Stimulated activated CD8-positive, alpha-beta memory T cell treated with anti-CD3 and anti-CD28 coated beads, Interleukin-12 subunit alpha, Interleukin-12 subunit beta, amount 100 ng/mL, for 1 hour (primary cell): ENCODE measurements at places on chromosomes 2 and 18.

DNA sequence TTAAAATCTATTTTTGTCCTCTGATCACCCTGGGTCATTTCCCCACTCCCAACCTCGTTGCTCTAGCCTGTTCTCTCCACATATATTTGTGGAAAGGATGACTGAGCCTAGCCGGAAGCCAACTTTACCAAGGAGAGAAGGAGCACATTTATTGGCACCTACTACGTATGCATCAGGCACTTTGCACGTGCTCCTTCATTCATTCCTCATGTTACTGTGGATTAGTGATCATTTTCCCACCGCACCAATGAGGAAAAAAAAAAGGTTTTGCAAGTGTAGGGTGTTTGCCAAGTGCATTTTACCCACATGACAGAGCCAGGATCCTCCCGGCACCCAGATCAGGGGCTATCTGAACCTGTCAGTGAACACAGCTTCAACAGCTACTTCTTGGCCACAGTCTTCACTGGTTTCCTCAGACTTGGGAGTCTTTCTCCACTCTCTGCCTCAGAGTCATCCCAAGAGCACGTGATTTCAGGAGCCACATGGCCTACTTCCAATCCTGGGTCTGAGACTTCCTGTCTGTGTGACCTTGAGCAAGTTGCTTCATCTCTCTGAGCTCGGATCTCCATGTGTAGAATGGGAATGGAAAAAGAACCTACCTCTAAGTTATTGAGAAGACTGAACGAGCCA lies 1.9 kb upstream of the C1QL2 start:
- no peak for DNase-seq

DNA sequence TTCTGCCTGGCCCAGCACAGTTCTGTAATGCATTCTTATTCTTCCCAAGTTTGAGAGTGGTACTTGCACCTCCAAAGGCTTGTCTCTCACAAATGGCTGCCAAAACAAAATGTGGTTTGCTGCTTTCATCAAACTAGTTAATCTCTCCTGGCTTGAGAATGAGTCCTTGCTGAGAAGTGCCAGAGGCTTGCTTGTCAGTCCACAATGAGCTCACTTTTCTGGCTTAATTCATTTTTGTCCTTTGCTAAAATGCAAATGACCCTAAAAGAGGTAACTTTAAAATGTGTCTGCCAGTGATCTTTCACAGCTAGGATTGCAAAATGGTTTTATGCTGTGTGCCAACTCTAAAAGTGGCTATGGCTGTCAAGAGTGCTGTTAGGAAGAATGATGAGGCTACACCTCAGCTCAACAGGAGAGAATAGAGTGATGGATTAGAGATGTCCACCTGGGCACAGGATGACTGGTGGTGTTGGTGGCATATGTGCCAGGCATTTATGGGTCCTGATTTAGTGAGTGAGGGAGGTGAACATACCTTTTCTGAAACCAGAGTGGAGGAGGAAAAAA lies 291.2 kb upstream of the HNMT start:
- no peak for DNase-seq

GRCh38 chr2:78977661-78978145 lies 47.8 kb upstream of the REG3G start:
- DNase-seq, result no peak

- DNase-seq, result no peak
Observed at GRCh38 chr2:241496904-241497877, 11.2 kb downstream of the STK25 start.

DNA sequence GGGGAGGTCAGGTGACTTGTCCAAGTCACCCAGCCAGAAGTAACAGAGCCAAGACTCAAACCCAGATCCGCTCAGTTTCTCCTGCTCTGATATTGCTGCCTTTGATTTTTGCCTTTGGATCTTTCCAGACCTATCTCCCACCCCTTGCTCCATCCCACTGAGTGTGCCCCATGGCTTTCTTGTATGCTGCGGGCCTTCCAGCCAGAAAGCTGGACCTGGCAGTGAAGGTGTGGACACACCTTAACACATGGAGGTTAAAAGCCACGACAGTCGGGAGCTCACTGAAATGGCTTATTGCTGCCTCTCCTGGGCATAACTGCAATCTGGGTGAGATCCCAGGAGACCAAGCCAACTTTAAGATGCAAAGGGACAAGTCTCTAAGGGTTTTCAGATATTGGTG lies 86.7 kb downstream of the LONRF2 start:
- no peak for DNase-seq

GRCh38 chr2:157780211-157780610 lies 95.9 kb downstream of the ACVR1 start:
- DNase-seq, result no peak

GRCh38 chr18:48996901-48997463 lies 46.2 kb upstream of the SMAD7 start:
- no peak for DNase-seq

- no peak for DNase-seq
Observed at GRCh38 chr2:24330161-24330560, 30.2 kb downstream of the ITSN2 start.

DNA sequence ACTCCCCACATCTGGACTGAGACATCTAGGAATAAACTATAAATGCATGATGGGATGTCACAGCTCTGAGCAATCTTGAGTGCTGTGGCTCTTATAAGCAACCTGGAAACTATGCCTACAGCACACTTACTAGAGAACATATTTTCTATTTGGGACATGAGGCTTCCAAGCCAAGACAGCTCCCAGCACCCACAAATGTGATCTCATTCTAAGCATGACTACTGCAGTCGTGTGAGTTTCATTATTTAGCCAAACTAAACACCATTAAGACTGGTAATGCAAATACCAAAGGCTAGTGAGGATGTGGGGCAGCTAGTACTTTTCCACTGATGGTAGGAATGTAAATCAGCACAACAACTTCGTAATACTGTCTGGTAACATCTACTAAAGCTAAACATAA lies 72.5 kb downstream of the RTTN start:
- no peak for DNase-seq

- DNase-seq, result no peak
Observed at GRCh38 chr2:183078163-183078463, 434 bp upstream of the DUSP19 start.

DNA sequence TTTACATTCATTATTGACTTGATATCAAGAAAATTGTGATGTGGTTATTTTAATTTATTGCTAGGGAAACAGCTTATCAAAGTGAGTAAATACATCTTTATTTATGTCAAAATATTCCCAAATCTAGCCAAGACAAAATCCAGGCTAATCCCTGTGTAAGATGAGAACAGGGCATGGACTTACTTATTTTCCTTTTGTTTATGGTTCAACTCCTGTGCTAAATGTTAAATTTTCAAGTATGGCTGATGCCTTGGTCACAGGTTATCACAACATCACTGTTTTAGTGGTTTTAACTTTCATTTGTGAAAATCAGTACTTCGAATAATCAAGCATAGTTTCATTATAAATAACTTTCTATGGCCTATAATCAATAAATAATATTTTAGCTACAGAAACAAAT lies 657.0 kb upstream of the SYT4 start:
- no peak for DNase-seq

DNA sequence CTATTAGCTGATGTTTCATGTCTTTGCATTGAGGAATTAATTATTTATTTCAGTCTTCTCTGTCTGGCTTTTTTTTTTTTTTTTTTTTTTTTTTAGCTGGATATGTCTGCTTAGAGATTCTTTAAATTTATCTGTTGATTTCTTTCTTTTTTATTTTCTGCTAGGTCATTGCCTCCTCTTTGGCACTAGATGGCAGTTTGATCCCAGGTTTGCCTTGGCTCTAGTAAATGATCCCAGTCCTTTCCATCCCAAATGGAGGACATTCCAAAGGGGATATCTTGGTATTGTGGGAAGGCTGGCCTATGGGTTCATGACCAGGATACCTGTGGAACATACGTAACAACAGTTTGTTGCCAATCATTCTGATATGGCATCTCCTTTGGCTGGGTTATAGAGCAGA lies 339.5 kb upstream of the GCFC2 start:
- no peak for DNase-seq

GRCh38 chr18:9914584-9915290 lies 921 bp downstream of the VAPA start:
- peak; percentile 60 for DNase-seq

GRCh38 chr2:44799105-44799504 lies 142.4 kb upstream of the SIX3 start:
- DNase-seq, result no peak

GRCh38 chr18:5145168-5145825 lies 51.8 kb downstream of the AKAIN1 start:
- DNase-seq, result no peak

DNA sequence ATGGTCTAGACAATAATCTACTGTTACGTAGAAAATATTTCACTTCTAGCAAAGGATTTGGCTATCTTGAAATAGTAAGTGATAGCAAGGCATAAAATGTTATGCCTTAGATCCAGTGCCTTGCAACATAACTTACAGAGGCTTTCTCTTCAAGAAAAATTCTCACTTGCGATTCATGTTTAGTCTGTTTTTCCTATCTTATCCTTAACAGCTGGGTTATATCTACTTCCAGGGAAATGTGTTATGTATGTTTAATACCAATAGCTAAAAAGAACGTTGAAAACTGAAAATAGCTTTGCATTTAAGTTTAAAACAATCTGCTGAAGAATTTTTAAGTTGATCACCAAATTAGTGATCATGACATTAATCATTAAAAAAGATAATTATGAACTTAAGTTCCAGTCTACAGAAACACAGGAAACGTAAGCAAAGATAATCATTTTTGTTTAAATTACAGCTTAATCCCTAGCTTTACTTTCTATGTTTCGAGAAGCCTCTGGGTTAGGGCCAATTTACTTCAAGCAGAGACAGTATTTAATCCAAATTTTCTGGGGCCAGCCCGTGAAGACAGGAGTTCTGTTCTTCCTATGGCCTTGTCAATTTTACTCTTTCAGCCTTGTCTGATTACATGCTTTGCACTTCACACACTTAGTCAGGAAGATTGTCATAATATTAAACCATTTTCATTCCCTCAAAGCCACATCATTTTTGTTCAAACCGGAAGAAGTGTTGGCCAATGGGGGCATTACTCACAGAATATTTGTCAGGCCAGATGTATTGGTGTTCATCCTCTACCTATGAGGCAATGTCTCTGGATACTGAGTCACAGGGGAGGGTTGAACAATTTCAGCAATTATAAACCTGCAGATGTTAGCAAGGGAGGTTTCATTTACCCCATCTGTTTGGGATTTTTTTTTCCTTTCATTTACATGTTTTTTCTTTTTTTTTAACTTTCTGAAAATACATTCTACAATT lies 1132.9 kb upstream of the ZEB2 start:
- DNase-seq, result no peak
